Mesangial cell (primary cell): ENCODE measurements at places on chromosomes 4 and X. TPM values are rescaled to one million over a fixed set of nuclear protein-coding genes. Genes with fewer than 3 reads are reported as not detected.

PIR gene
- total RNA-seq = 4.2 and 5.1 TPM in 2 replicates

SLC16A2 gene
- total RNA-seq = 5.2 and 13.4 TPM in 2 replicates

COQ2 gene
- 10.9 and 19.4 TPM in 2 replicates for total RNA-seq

STAP1 gene
- not detected in 2 replicates for total RNA-seq

POF1B gene
- total RNA-seq = not detected in 2 replicates

PRAF2 gene
- total RNA-seq = 27.7 and 35.4 TPM in 2 replicates

STARD8 gene
- total RNA-seq = 4.1 TPM in 2 replicates

PLP1 gene
- not detected in 2 replicates for total RNA-seq

CXCL5 gene
- total RNA-seq = 12.4 and 25.9 TPM in 2 replicates

FOXP3 gene
- total RNA-seq = not detected in 2 replicates

EXOC1L gene
- not detected in 2 replicates for total RNA-seq

RASL11B gene
- 0.65 and 0.76 TPM in 2 replicates for total RNA-seq

FAM9C gene
- not detected in 2 replicates for total RNA-seq

MUC7 gene
- not detected in 2 replicates for total RNA-seq

C4orf50 gene
- total RNA-seq = not detected in 2 replicates

SCML1 gene
- 3.3 and 6.0 TPM in 2 replicates for total RNA-seq

SPANXN4 gene
- total RNA-seq = not detected in 2 replicates

FGFRL1 gene
- total RNA-seq = 60.5 and 72.2 TPM in 2 replicates

FGF2 gene
- total RNA-seq = 10.9 and 11.2 TPM in 2 replicates

BTC gene
- total RNA-seq = 0.65 and 1.5 TPM in 2 replicates
